Stimulated activated CD4-positive, alpha-beta T cell treated with anti-CD3 and anti-CD28 coated beads, Interleukin-12 subunit alpha, Interleukin-12 subunit beta, amount 100 ng/mL, for 24 hours (primary cell): ENCODE measurements at places on chromosomes 5 and 9.

DNA sequence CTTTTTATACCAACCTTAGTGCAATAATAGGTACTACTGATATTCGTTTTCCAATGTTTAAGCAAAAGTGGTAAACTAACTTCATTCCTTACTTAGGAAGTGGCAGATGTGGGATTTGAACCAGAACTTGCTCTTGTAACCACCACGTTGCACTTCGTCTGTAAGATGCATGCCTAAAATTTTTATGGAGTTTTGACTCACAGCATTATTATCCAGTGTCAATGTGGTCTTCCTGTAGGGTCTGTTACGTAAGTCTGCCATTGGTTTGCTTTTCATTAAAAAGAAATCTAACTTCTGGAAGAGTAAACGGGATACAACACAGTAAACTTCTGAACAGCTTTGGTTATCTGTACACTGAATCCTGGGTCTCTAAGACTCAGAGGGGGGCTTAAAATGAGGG, 521.0 kb upstream of the WWC1 start:
- DNase-seq: no peak

GRCh38 chr5:158808542-158808941, 291.2 kb downstream of the EBF1 start:
- DNase-seq: no peak

- no peak for DNase-seq
These were observed 674.4 kb downstream of the PRR16 start for GRCh38 chr5:121138495-121138907.

GRCh38 chr9:133105461-133105770, 15.6 kb downstream of the RALGDS start:
- no peak for DNase-seq

DNA sequence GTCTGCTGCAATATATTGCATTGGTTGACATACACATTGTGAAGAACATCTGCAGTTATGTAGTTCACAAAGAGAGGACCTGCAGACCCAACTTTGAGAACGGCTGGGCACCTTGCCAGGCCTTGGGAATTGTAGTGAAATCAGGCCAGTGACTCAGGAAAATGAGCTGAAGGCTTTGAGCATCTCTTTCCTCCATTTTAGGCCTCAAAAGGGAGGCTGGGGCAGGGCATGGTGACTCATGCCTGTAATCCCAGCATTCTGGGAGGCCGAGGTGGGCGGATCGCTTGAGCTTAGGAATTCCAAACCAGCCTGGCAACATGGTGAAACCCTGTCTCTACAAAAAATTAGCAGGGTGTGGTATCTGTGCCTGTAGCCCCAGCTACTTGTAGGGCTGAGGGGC, 1.4 kb upstream of the IPPK start:
- no peak for DNase-seq
